ENCODE measurements at places on chromosomes 11 and 22.

- DNase-seq: no peak
These were observed 32.6 kb upstream of the NNMT start for GRCh38 chr11:114263513-114264170.

DNA sequence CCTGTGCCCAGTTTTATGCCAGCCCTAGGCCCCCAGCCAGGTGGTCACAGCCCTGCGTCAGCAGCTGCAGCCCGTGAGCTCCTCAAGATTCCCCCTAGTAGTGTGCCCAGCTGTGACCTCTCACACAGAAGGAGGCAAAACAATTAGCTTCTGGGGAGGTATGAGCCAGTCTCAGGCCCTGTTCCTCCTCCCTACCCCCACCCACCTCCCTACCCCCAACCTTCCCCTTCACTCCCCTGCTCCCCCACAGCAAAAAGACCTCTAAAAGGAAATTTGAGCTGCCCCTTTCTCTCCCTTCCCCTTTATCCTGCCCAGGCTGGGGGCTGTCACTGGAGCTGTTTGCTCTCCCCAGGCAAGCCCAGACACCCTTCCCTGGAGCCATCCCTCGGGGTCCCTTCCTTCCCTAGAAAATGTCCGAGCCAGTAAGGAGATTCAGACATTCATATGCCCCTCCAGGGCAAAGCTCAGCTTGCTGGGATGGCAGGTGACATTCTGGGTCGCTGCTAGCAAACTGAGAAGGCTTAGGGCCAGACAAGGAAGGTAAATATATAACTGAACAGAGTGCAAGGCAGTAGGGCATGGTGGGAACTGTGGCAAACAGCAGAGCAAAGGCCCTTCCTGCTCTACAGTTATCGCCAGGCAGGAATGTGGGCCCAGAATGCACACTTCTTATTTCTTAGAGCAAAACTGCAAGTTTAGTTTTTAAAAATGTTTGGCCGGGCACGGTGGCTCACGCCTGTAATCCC, 300.2 kb downstream of the MN1 start:
- no peak for DNase-seq

DNA sequence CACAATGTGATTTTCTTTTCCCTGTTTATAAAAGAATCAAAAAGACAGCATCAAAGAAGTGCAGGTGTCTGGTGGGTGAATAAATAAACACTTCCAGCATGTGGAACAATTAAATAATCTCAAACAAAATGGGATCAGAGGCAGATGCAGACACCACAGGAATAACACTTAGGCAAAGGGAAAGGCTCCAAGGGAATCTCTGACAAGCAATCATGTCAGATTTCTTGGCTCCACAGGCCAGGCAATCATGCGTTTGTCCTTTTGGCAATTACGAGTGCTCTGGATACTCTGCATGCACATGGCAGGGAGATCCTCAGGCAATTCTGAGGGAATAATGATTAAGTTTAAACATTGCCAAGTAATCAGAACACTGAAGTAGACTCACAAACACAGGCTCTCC, 403.5 kb upstream of the LUZP2 start:
- DNase-seq: no peak

DNA sequence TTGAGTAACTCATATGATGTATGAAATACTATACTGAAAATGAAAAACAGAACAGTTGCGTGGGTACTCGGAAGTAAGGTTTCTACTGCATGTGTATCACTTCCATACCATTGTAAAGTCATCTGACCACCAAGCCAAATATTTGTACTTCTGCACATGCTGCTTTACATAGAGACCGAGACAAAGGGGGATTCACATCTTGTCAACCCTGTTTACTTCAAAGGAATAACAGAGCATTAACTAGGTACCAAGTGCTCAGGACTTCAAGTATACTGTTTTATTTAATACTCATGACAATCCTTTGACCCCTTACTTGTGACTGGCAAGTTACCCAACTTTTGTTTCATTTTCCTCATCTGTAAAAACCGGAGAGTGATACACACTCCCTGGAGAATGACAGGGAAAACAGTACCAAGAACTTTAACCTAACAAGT, 9.9 kb downstream of the MAPK1 start:
- no peak for DNase-seq

DNA sequence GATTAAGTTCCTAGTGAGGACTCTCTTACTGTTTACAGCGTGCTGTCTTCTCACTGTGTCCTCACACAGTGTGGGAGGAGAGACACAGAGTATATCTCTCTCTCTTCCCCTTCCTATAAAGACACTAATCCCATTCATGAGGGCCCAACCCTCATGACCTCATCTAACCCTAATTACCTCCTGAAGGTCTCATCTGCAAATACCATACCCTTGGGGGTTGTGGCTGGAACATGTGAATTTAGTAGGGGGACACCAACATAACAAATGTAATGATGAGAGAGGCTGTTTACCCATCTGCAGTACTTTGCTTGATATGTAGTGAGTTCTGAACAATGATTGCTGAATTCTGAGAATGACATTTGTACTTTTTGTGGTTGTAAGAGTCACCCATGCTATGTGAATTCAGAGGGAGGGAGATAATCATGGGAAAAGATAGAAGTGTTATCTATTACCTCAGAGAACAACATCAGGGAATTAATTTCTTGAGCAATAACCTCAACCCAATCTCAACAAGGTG, 4.9 kb upstream of the OR52W1 start:
- DNase-seq: no peak

DNA sequence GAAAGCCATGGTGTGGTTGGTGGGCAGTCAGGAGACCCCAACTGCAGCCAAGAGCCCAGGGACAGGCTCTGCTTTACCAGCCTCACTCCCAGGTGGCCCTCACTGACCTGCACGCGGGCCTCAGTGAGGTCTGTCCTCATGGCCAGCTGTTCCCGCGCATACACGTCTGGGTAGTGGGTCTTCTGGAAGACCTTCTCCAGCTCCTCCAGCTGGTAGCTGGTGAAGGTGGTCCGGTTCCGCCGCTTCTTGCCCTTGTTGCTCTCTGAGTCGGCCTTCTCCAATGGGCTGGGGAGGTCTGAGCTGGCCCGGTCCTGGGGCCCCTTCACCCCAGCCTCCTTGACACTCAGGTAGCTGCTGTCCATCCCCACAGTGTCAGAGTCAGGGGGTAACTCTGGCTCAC, 34.7 kb downstream of the ALX4 start:
- no peak for DNase-seq

DNA sequence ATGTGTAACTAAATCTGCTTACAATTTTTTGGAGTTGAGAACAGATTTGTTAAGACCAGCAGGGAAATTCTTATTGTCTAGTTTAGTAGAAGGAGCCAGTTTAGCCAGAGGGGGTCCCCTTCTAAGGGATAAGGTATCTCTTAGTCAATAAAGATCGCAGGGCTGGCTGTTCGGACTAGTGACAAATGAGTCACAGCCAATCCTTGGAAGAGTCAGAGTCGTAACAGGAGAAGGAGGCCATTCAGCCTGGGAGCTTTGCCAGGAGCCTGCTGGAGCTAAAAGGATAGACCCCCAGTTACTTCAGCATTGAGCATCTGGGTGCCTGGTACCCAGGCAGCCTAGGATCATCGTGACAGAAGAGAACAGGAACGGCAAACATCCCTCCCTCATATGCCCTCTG, 191.6 kb upstream of the ARHGAP20 start:
- DNase-seq: no peak

DNA sequence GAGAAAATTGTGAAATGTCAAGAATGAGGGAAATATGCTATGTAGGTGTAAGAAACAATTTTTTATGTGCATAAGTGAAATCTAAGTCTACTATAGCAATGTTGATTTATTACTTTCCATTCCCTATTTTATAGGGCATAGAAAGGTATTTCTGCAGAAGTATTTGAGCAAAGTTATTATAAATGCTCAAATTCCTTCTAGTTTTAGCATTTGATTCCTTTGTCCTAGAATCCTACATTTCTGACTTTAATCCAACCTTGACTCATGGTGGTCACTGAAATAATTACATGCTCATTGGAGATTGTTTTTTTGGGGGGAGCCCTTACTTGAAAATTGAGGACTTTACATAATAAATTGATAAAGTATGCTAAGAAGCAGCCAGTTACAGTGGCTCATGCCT, 716.6 kb upstream of the LUZP2 start:
- DNase-seq: no peak

GRCh38 chr22:31977141-31977841, 33.0 kb downstream of the YWHAH start:
- peak; percentile 64 for DNase-seq

DNA sequence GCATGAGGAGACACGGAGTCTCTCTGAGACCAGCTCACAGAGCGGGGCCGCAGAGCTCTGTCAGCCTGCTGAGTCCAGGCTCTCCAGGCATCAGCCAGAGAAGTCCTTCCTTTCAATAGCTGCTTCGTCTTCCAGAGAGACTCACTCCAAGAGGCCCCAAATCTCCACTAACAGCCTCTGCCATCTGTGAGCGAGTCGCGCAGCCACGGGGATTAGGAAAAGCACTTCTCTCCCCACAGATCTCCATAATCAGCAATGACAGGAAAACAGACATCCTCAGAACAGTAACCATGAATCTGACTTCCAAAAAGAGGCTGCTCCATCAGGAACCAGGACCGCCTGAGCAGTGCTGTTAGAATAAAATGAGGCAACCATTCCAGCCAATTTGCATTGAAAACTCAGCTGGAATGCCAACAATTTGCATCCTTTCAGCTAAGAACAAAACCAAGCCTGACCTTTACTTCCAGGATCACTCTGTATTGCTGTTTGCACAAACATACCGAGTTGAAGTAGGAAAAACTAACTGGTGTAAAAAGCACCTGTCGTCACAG, 65.4 kb downstream of the SMCO4 start:
- no peak for DNase-seq

- DNase-seq: no peak
These were observed 31.9 kb upstream of the CCDC90B start for GRCh38 chr11:83317757-83318690.

GRCh38 chr11:130782361-130783222, 133.7 kb downstream of the SNX19 start:
- DNase-seq: no peak

GRCh38 chr11:35365961-35366360, 53.4 kb downstream of the SLC1A2 start:
- no peak for DNase-seq

DNA sequence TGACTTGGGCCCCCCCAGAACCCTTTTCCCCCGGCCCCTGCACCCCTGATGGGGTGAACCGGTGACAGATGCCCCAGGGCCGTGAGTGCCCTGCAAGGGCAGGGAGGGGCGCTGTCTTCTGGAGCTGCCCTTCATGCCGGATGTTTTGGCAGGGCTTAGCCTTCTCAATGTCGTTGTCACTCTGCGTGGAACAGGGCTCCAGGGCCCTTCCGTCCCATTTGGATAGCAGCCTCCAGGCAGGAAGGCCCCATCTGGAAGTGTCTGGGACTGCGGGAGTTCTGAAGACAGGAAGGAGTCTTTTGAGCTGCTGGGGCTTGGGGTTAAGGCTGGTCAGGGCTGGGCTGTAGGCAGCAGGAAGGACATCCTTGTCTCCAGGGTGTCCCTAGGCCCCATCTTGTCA, 4.6 kb downstream of the FRMD8 start:
- no peak for DNase-seq

DNA sequence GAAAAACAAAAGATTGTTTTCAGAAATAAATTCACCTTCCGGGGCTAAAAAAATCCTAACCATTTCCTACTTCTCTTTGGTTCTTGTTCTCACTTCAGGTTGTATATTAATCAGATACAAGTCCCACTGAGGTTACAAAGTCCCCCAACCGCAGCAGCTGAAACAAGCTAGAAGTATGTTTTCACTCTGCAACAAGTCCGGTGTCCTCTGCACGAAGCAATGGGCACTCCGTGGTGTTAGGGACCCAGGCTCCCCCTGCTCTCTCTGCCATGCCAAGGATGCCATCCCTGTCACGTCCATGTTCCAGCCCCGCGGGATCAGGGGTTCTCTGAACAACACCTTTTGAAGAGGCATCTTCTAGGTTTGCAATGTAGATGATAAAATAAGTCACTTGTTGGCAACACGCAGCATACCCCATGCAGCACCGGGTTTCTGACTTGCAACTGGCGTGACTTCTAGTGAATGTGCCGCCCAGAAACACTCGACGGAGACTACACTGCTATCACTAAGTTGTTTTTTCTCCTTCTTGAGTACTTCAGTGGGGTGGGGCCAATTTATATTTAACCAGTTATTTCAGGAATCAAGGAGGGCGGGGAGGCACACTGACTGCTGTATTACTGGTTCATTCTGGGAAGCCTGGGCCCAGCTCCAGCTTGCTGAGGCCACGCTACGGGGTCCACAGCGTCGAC, 25.4 kb upstream of the GSTP1 start:
- no peak for DNase-seq

DNA sequence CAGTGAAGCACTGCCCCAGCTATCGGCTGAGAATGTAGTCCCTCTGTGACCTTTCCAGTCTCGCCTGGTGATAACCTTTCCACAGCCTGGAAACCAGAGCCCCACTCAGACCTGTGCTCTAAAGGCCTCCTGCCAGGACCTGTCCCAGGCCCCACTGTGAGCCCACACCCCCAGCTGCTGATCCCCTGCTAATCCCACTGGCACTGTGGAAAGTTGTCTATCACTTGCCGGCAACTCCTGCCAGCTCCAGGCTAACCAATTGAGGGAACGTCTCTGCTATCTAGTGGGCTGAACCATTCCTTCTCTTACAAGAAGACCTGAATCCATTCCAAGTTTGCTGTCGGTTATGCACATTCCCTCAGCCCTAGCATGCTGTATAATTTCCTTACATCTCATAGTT, 328.2 kb downstream of the FAM181B start:
- no peak for DNase-seq

DNA sequence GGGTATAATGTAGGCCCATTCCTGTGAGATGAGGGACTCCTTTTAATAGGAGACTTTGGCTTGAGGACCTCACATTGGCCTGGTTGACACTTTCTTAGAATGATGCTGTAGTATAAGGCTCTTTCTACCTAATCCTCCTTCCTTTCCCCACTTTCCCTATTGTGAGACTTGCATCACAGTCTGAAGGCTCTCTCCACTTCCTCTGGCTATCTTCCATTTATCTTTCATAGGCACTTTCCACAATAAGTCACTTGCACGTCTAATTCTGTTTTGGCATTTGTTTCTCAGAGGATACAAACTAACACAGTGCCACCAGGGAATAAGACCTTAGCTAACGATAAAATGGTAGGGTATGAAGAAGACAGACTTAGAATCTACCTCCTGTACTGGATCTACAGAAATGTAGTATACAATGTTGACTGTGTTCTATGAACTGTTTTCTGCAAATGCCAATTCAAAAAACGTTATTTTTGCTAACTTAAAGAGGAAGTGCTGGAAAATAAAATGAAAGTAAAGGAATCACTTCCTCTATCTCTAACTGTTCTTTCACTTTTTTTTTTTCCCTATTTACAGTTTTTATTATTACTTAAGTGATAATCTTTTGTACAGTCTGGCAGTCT, 17.9 kb upstream of the PDE3B start:
- DNase-seq: no peak

DNA sequence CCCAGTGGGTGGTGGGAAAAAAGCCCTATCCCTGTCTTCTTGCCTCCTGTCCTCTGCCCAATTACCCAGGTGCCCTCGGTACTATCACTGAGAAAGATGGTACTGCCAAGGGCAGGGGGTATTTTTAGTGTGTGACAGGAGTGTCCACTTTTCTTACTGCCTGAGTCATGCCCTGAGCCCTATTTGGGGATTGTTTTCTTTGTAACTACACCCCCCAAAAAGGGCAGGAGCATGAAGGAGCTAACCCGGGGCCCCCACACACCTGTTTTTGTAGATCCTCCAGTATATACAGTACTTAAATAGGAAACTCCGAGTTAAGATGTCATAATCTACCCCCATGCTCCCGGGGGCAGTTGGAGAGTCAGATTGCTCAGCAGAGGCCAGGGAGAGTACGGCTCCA, 3.8 kb downstream of the SMTNL1 start:
- DNase-seq: no peak

GRCh38 chr11:75328426-75329277, 22.8 kb downstream of the ARRB1 start:
- DNase-seq: no peak

GRCh38 chr11:107385361-107385981, 72.2 kb downstream of the CWF19L2 start:
- DNase-seq: no peak

Measured in activated CD8-positive, alpha-beta memory T cell treated with anti-CD3 and anti-CD28 coated beads for 1 hour (primary cell).